ENCODE measurements at places on chromosomes 1 and 21.

GRCh38 chr1:58622571-58622970, 45.5 kb upstream of the TACSTD2 start:
- DNase-seq, result no peak

GRCh38 chr1:16630661-16631247, 17.4 kb upstream of the NBPF1 start:
- no peak for DNase-seq

DNA sequence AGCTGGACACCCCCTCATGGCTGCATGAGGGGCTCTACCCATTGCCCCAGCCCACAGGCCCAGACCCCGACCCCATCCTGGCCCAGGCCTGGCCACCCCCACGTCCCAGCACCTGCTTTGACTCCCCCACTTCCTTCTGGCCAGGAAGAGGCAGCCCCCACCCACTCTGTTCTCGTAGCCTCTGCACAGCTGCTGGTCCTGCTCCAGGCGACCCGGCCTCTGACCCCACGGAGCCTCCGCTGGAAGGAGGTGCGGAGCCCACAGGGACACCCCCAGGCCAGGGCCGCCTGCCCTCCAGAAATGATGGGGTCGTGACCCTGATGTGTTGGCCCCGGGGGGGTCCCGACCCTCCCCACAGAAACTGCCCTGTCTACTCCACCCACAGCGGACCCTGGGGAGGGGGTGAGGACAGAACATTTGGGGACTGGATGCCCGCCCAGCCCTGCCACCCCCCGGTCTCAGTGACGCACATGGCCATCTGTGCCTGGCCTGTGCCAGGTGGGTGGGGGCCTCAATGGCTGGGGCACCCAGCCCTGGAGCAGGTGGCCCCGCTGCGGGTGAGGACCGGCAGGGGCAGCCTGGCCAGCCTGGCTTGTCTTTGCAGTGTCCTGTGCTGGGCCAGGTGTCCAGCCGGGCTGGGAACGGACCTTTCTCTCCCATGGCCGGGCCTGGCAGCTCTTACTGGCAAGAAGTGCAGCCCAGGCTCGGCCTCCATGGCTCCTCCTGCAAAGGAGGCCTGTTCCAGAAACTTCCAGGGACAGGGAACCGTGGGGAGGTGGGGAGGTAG, 78.6 kb downstream of the MORN1 start:
- DNase-seq, result no peak

DNA sequence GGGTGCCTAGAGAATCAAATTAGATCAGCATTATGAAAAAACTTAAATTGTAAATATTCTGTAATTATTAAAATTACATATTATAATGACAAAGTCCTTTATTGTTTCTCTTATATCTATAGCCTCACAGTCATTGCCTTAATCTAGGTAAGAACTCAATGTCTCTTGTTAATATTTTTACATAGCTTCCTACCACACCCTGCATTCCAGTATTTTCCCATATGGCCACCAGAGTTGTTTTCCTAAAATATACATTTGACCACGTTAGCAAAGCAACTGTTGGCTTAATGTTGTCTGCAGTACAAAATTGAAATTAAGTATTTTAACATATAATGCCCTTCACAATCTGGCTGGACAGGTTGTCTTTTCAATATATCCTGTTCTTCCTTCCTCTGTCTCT, 230.3 kb downstream of the DNAH14 start:
- DNase-seq, result no peak

GRCh38 chr1:246012341-246012740, 494.7 kb downstream of the SMYD3 start:
- DNase-seq, result no peak

- DNase-seq, result no peak
Observed at GRCh38 chr1:111223126-111223685, 4.3 kb upstream of the CHI3L2 start.

DNA sequence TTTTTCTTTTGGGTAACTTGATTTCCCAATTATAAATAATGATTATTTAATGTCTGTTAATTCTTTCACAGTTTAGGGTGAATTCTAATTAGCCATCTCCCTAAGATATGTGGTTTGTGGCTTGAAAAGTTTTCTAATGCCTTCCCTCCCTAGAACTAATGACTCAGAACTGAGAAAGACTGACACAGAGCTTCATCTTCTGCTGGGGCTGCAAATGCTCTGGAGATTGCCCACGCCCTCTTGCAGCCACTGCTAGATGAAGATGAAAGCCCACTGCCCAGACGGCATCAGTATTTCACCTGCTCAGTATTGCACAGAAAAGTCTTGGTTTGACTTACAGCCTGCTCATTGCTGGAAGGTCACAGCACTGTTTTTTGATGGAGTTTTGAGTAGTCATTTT, 101.5 kb downstream of the ST6GALNAC3 start:
- DNase-seq, result peak; percentile 56

- no peak for DNase-seq
Observed at GRCh38 chr1:204188959-204189639, 7.2 kb downstream of the KISS1 start.

DNA sequence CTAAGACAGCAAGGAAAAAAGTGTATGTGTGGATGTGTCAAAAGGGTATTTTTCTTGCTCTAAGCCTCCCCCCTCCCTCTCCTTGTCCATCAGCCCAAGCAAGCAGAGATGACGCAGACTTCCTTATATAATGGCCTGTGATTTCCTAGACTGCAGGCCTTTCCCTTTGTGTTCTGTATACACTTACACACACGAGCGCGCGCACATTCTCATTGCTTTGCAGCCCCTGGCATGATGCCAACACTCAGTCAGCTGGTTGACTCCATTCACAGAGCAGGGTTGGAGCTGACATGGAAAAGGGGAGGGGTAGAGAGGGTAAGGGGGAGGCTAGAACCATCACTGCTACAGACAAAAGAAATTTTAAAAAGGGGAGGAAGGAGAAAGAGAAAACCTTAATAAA, 41.8 kb downstream of the GATAD2B start:
- DNase-seq, result no peak
